ENCODE measurements at places on chromosomes 2 and 18. TPM values are rescaled to one million over a fixed set of nuclear protein-coding genes. Genes with fewer than 3 reads are reported as not detected.
A peak's percentile ranks its signal among the peaks of the same experiment; 100 is the strongest.

- DNase-seq, result no peak
Observed at GRCh38 chr2:28291811-28292440, 100.7 kb upstream of the FOSL2 start.

- no peak for DNase-seq
Observed at GRCh38 chr18:43780782-43781340, 503.6 kb upstream of the SYT4 start.

DNA sequence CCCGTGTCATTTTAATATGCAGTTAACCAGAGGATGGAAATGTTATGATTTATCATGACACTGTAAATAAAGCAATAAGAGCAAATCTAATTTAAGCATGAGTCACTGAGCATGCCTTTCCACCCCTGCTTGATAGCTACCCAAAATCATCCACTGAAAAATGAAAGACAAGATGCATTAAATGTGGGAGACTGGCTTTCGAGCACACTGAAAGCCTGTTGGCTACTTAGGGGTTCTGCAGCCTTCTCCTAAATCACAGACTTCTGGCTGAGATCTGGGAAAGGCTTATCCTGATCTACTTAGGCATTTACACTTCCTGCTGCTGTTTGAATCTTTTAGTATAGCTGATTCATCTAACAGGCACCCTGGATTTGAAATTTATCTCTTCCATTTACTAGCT is 778.3 kb upstream of the CDH7 start:
- no peak for DNase-seq

ASTL gene
- total RNA-seq, result not detected

- DNase-seq, result no peak
Observed at GRCh38 chr2:5453220-5454050, 238.7 kb upstream of the SOX11 start.

- no peak for DNase-seq
Observed at GRCh38 chr18:48954886-48955819, 4.4 kb upstream of the SMAD7 start.

DNA sequence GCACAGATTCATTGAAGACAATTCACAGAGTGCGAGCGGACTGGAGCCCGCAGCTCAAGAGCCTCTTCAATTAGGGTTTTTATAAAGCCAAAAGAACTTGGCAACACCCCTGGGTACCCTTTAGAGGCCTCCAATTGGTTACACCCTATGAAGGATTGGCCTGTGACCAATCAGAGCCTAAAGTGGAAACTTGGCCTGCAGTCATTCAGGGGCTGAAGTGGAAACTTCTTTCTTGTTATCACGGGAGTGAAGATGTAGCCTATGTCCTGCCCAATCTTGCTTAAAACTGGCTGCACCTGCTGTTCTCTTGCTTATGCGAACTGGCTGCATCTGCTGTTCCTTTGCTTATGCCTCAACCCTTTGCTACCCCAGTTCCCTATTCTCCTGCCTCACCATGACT is 1.8 kb upstream of the HJURP start:
- no peak for DNase-seq

DNA sequence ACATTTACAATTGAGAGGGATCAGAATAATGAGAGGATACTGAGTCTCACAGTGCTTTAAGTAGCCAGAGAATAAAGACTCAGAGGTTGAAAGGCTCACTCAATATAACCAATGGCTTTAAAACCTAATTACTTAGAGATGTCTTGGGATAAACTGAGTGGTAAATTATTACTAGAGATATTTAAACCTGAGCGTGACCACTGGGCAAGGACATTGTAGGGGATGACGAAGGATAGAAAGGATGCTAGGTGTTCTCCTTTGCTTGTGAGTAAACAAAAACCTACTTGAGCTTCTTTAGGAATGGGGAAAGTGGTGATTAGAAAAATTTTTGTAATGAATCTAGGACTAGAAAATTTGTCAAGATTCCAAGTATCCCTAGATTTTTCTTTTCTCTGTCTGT is 12.0 kb upstream of the SLC38A11 start:
- DNase-seq, result no peak

RAB6D gene
- total RNA-seq, result 0.23 TPM

DNA sequence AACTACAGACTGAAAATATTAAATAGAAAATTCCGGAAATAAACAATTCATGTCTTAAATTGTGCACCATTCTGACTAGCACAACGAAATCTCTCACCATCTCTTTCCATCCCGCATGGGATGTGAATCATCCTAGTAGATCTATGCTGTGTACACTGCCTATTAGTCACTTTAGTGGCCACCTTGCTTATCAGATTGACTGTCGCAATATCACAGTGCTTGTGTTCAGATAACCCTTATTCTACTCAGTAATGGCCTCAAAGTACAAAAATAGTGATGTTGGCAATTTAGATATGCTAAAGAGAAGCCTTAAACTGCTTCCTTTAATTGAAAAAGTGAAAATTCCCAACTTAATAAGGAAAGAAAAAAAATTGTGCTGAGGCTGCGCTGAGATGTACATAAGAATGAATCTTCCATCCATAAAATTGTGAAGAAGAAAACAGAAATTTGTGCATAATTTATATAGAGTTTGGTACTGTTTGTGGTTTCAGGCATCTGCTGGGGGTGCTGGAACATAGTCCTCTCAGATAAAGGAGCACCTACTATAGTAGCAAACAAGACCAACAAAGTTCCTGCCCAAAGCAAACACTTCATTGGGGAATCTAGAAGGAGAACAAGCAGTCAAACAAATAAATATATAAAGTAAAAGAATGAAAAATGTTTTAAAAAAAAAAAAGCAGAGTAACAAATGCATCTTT is 12.0 kb downstream of the PSMD1 start:
- DNase-seq, result peak; percentile 35

CPO gene
- not detected for total RNA-seq

NT5C1B gene
- not detected for total RNA-seq

DNA sequence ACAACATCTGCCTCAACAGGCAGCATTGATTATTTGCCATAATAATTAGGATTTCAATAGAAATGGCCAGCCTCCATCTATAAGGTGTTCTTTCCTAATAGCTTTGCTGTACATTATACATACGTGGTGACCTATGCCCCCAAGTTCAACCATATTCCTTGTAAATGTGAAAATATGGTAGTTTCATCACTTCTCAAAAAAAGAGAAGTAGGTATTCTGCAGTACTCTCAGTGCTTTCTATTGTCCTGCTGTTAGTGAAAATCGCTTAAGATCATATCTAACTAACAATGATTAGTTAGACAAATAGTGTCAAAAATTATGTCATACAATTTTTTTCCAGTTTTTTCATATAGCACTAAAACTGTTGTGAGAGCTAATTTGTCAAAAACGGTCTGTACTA is 79.6 kb downstream of the SLC4A10 start:
- no peak for DNase-seq

DNAH7 gene
- 0.30 TPM for total RNA-seq

GAL3ST2 gene
- 6.8 TPM for total RNA-seq

Measured in Caco-2 (cell line).